ENCODE measurements at places on chromosomes 7 and 10.

DNA sequence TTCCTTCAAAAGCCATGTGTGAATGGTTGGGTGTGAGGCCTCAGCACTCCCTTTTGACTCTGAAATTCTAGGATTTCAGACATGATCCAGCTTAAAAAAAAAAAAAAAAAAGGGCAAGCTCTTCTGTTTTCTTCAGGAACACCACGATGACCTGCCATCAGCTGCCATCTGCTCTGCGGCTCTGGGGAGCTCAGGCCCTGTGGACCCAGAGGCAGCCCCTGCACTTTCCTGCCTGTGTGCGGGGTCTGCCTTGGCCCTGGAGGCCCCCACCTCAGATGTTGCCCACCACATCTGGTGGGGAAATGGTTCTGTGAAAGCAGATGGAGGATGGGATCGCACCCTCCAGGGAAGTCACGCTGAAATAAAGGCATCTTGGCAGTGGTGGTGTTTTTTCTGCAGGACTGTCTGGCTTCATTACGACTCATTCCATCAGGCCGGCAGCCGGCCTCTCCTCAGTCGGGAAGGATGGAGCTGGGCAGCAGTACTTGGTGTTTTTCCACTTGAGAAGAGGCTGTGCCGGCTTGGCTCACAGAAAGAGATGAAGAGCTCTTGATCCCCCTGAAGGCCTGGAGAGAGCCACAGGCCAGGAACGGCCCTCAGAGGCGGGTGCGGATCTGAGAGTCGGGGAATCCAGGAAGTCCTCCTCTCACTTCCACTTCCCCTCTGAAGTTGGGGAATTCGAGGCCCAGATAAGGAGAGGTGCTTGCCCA lies 66.1 kb upstream of the AQP1 start:
- no peak for DNase-seq

GRCh38 chr7:87213811-87214210 lies 5.7 kb downstream of the TMEM243 start:
- no peak for DNase-seq

DNA sequence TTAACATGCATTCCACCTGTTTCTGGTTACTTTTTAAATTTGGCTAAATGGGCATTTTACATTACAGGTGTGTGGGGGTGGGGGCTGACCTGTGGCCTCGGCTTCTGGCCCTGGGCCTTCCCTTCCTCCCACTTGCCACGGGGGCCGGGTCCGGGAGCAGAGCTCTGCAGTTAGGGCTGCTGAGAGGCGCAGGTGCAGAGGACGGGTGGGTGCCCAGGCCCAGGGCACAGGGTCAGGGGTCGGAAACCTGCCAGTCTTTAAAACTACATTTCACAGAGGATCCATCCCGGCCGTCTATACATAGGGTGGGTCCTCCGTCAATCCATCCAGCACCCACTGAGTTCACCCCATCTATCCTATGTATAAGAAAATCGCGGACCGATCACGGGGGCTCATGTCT lies 106.5 kb upstream of the INSIG1 start:
- no peak for DNase-seq

DNA sequence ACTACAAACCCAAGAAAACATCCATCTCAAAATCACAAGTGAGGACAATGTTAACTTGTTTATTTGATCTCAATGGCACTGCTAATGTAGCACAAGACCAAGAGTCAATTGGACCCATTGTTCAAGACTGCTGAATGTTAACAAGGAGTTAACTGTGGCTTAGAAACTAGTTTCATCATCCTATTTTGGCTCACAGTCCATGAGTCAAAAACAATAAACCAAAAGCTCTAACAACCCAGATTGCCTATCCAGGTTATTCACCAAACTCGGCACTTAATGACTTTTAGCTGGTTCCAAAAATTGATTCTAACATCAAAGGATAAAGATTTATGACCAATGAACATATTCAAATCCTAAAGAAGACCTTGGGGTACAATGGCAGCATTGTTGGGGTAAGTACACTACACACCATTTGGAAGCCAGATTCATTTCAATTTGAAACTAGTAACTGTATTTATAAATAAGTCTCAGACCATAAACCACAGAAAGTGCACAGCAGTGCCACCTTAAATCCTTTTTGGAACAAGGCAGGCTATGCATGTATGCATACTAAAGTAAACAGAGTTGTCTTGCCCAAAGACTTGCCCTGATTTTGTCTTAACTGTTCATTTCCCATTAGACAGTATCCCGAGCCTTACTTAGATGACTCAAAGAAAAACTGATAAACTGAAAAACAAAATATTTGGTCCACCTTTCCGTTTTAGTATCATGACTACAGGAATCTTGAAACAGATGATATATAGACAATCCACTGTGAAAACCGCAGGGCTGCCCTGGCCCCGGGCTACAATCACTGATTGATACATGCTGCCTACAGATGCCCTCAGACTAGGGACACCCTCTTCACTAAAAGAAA lies 84.5 kb downstream of the SRPK2 start:
- DNase-seq: no peak

DNA sequence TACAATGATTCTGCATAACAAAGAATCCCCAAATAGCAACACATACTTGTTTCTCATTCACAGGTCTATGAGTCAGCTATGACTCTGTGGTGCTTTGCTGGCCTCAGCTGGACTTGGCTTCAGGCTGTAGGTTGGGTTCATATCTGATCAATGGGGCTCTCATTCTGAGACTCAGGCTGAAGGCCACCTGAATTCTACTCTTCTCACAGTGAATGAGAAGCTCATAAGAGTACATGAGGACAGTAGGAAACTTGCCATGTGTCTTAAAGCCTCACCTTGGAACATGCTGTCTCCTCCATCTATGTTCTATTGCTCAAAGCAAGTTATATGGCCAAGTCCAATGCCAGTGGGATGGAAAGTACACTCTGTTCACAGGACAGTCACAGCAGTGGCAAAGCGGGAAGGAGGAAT lies 292.9 kb downstream of the BMPER start:
- DNase-seq: no peak

All from KBM-7 (cell line).